ENCODE measurements at places on chromosomes 1 and 21.
A peak's percentile ranks its signal among the peaks of the same experiment; 100 is the strongest.

DNA sequence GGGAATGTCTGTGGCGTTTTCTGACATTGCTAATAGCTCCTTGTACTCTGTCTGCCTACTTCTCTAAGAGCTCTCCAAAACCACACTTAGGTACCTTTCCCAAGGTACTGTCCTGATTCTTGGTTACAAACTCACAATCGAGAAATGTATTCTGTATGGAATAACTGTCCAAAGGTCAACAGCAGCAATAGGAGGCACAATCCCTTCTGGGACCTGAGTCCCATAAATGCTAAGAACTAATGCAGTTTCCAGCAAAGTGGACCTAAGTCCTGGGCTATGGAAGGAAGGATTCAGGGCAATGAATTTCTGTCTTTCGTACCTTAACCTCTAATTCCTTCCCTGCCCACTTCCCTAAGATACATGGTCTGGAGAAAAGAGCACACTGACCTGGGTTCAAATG is 59.7 kb downstream of the DMAP1 start:
- no peak for DNase-seq

DNA sequence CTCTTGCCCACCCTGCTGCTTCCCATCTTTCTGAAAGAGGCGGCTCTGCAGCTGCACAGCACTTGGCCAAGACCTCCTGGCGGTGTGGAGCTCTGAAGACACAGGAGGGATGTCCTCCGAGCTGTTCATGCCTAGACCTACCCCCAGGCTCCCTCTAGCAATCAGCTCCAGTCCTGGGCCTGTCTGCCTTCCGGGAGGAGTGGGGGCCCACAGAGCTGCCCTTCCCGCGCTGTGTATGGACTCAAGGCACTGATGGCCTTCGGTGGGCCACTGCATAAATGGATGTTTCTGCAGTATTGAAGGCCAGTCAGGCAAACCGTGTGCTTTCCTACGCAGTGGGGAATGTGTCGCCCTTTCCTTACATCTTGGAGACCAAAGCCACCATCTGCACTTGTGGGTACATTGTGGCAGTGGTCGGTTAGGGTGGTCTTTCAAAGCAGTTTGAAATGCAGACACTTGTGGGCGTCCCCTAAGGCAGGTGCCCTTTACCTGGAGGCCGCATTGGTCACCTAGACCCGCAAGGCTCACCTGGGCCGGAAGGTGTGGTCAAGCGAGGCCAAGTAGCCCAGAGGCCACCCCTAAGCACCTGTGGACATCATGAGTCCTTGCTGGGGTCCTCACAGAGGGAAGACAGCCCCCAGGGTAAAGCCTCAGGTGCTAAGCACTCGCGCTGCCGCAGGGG is 912 bp upstream of the PKNOX1 start:
- no peak for DNase-seq

DNA sequence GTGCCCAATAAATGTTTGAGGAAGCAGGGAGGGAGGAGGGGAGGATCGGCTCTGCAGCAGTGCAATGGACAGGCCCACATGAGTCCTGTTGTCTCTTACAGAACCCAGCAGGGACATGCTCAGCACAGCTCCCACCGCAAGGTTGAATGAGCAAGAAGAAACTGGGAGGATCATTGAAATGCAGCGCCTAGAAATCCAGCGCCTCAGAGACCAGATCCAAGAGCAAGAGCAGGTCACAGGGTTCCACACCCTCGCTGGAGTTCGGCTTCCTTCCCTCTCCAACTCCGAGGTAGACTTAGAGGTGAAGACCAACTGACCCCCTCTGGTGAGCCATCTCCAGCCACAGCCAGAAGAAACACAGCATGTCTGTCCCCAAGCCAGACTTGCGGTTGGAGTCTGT is 15.9 kb upstream of the TMEM125 start:
- no peak for DNase-seq

DNA sequence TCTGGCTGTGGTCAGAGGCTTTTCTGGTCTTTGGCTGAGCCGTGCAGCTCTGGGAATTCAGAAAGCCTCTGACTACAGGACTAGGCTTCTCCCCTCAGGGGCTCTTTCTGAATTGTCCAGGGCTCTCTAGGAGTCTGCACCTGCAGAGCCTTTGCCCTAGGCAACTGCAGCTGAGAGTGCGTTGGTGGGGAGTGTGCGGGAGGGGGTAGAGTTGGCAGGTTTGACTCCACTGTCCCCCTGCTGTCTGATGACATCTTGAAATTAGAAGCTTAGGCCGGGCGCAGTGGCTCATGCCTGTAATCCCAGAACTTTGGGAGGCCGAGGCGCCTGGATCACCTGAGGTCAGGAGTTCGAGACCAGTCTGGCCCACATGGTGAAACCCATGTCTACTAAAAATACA is 32.9 kb downstream of the KIAA1614 start:
- DNase-seq = no peak

GRCh38 chr1:53631622-53632310 is 107.2 kb downstream of the GLIS1 start:
- no peak for DNase-seq

DNA sequence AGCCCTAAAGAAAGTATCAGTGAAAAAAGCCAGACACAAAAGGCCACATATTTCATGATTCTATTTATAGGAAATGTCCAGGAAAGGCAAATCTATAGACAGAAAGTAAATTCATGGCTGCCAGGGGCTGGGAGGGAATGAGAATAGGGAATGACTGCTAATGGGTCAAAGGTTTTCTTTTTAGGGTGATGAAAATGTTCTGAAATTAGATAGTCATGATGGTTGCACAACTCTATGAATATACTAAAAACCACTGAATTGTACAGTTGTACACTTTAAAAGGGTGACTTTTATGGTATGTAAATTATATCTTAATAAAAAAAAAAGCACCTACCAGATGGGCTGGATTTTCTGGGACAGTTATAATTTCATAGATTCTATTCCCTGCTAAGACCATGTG is 114.8 kb downstream of the CNIH3 start:
- no peak for DNase-seq

DNA sequence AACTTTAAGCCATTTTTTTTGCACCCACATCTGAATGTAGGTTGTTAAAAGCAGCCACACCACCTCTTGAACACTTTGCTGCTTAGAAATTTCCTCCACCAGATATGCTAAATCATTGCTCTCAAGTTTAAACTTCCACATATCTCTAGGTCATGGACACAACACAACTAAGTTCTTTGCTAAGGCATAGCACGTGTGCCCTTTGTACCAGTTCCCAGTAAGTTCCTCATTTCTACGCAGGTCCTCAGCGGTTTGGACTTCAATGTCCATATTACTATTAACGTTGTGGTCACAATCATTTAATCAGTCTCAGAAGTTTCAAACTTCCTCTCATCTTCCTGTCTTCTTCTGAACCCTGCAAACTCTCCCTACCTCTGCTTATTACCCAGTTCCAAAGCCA is 661.6 kb upstream of the PKN2 start:
- DNase-seq = no peak

- DNase-seq = no peak
These were observed 42.7 kb upstream of the SLC30A1 start for GRCh38 chr1:211621447-211622198.

- DNase-seq = no peak
These were observed 18.1 kb downstream of the C1orf115 start for GRCh38 chr1:220708244-220708643.

DNA sequence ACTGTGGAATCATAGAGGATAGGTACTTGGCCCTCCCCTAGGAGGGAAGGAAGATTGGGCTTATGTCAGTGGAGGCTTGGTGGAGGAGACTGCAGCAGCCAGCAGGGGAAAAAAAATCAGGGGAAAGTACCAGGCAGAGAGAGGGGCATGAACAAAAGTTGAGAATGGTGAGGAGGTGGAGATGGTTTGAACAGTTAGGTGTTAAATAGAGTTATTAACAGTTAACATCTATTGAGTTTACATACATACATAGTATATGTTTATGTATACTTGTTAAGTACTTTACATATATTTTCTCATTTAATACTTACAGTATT is 136.5 kb upstream of the HNRNPU start:
- DNase-seq = no peak

DNA sequence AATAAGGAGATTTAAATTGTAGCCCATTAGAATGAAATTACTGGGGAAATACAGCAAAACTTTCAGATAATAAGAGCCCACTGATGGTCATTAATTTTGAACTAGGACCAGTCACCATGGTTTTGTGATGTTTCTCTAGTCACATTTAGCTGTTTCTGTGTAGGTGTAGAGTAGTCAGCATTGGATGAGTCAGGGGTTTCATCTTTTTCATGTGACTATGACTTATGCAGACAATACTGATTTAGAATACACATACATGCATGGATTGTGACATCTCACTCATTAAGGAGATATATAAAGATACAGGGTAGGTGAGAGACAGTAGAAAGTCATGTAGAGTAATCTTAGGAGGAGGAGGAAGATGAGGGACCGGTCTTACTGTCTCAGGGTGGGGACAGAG is 1192.7 kb downstream of the KCNT2 start:
- no peak for DNase-seq

GRCh38 chr21:28781602-28782276 is 210.9 kb downstream of the LTN1 start:
- no peak for DNase-seq

- no peak for DNase-seq
These were observed 26.5 kb downstream of the HMGCS2 start for GRCh38 chr1:119742202-119742601.

DNA sequence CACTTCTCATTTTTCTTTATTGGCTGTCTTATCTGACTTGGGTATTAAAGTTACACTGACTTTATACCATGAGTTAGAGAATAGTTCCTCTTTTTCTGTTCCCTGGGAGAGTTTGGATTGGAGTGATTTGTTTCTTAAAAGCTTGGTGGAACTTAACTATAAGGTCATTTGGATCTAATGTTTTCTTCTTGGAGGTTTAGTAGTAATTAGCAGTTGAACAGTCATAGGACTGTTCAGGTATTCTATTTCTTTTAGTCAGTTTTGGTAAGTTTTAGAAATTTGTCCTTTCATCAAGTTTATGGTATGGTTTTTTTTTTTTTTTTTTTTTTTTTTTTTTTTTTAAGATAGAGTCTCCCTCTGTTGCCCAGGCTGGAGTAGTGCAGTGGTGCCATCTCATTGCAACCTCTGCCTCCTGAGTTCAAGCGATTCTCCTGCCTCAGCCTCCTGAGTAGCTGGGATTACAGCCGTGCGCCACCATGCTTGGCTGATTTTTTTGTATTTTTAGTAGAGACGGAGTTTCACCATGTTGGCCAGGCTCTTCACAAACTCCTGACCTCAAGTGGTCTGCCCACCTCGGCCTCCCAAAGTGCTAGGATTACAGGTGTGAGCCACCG is 6.3 kb downstream of the TTC3 start:
- DNase-seq = no peak

DNA sequence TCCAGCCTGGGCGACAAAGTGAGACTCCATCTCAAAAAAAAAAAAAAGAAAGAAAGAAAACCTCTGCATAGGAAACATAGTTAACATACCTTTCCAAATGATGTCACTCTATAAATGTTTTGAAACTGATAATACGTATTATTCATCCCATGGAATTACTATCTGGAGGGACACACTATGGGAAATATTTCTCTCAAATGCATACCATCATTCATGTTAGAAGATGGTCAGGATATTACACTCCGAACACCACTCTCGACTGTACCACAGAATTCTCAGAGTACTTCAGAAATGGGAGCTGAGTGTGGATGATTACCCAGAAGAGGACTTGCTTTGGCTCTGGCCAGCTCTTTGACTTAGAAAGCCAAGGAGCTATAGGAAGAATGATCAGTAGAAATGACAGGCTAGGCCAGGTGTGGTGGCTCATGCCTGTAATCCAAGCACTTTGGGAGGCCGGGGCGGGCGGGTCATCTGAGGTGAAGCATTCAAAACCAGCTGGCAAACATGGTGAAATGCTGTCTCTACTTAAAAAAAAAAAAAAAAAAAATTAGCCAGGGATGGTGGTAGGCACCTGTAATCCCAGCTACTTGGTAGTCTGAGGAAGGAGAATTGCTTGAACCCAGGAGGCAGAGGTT is 5.2 kb upstream of the LIN28A start:
- peak; percentile 58 for DNase-seq

- no peak for DNase-seq
These were observed 76.8 kb upstream of the COX20 start for GRCh38 chr1:244758708-244759107.

DNA sequence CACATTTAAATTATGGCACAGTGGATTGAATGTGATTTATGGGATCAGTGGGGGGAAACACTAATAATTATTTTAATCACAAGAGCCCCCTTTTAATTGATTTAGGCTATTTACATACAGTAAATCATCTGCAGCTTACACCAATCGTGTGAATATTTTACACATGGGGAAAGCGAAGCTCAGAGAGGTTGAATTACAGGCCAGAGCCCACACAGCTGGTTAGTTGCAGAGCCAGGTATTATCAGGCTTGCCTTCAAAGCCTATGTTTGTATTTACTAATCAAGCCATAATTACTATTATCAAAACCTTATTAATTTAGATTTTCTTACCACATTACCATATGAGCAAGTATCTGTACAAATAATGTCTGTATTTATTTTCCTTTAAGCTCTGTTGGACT is 749 bp downstream of the SDCCAG8 start:
- DNase-seq = no peak

DNA sequence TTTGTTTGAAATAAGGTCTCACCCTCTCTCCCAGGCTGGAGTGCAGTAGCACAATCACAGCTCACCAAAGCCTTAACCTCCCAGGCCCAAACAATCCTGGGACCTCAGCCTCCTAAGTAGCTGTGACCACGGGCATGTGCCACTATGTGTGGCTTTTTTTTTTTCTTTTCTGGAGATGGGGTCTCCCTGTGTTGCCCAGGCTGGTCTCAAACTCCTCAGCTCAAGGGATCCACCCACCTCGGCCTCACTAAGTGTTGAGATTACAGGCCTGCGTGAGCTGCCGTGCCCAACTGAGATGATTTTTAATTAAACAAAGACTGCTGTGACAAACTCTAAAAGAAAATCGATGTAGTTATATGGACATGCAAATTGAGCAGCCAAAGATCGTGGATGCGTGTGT is 768.4 kb upstream of the ADGRL2 start:
- no peak for DNase-seq

- no peak for DNase-seq
These were observed 115.5 kb downstream of the PTPN14 start for GRCh38 chr1:214435867-214436266.

DNA sequence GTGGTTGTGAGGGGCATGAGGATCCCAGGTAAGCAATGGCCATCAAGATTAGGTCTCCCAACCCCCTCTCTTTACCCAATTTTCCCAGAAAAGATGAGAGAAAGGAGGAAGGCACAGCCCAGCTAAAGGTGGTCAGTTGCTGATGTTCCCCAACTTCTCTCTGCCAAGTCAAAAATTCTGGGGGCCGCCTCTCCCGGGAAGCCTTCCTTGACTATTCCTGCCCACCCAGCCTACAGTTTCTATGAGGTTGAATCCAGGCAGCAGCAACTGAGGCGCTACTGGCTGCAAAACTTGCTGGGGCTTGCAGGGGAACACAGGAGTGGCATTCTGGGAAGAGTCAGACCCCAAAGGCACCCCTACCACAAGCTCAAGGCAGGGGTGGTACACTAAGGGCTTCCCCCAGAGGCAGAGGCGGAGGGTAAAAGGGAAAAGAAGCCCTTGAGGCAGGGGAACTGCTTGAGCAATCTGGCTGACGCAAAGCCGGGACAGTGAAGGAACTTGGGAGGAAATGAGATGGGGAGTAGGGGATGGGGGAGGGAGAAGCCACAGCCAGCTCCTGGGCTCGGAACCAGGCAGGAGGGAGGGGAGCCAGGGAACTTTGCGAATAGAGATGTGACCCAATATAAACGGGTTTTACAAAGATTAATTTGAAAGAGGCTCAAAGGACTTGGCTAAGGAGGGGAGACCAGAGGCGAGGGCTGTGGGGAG is 31.2 kb downstream of the SDC3 start:
- no peak for DNase-seq

All from HS-5 (cell line).